NCI-H2171 (cell line): ENCODE measurements at places on chromosomes 7 and 10.

DNA sequence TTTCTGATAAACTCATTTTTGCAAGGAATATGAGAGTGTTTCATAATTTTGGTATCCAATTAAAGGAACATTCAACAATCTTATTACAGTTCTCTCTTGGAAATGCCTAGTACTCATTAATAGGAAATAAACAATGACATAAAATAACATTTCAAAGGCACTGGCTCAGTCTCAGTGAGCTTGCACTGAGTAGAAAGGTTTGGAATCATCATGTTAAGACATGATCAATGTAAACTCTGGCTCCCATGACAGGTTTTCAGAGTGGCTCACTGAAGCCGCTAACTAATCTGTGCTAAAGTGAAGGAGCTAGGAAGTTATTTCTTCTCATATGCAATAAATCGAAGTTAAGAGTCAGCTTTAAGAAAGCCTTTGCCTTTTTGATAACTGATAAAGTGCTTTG, 203.3 kb upstream of the HGF start:
- DNase-seq, result no peak

GRCh38 chr7:79141252-79141651, 312.2 kb downstream of the MAGI2 start:
- DNase-seq, result no peak

DNA sequence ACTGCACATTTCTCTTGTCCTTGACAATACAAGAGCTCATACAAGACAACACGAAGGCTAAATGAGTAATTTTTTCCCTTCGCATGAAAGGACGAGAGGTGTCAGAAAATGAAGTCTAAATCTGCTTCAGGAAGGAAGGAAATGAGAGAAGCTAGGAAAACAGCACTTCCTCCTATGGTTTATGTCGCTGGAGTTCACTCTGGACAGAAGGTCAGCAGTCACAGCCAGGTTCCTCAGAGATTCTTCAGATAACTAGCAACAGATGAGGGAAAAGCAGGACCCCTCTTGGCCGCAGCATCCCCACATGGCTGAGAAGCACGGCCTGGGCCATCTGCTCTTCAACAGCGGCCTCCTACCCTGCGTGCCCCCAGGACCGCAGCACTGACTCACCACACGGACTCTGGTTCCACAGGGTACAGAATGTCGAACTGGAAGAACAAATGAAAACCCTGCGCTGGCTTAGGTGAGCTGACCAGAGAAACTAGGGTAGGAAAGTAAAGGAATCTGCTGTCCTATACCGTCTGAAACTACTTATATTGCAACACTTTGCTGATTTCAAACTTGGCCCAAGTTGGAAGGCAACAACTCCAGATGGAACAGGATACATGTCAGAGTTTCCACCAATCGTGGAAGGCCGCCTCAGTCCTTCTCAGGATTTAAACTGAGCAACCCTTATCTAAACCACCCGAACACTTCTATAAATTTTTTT, 26.3 kb downstream of the DNMBP start:
- no peak for DNase-seq

DNA sequence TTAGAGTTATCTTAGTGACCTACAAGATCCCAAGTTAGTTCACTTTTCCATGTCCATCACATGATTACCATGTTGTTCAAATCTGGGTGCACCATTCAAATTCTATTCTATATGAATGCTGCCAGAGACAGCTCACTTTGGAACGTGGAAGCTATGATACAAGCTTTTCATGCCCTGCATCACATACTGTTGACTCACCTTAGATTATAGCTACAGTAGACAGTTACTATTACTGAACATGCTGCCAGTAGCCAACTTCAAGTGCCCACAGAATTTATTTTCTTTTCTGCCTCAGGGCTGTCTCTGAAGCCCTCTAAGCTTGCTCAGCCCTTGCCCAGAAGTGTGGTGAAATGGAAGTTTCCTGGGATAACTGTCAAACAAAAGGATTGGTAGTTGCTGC, 231.1 kb downstream of the GPR158 start:
- DNase-seq, result no peak

DNA sequence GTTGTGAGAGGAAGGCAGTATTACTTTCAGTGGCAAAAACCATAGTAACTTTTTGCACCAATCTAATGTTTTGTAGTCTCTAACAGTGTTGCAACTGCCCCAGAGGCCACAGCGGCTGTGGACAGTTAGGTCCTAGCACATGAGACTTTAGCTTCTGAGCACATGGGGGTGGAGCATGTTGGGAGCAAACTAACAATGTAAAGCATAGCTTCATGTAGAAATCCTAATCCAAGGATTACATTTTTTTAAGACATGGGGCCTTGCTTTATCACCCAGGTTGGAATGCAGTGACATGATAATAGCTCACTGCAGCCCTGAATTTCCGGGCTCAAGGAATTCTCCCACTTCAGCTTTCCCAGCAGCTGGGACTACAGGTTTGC, 49.0 kb downstream of the LAMB1 start:
- no peak for DNase-seq

DNA sequence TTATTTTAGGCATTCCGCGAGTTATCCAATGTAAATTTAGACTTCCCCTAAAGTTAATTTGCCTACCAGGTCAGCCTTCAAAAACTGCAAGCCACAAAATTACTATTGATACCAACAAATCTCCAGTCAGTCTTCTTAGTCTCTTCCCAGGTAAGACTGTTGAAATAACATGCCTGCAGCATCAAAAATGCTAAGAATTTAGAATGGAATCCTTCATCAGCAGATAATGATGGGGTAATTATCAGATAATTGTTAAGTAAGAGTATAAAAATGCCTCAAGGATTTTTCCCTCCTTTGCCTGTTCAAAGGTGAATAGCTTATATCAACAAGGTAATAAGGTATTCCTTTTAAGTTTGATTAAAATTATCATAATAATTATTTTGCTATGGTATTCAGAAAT, 228.5 kb downstream of the BBS9 start:
- DNase-seq, result no peak

DNA sequence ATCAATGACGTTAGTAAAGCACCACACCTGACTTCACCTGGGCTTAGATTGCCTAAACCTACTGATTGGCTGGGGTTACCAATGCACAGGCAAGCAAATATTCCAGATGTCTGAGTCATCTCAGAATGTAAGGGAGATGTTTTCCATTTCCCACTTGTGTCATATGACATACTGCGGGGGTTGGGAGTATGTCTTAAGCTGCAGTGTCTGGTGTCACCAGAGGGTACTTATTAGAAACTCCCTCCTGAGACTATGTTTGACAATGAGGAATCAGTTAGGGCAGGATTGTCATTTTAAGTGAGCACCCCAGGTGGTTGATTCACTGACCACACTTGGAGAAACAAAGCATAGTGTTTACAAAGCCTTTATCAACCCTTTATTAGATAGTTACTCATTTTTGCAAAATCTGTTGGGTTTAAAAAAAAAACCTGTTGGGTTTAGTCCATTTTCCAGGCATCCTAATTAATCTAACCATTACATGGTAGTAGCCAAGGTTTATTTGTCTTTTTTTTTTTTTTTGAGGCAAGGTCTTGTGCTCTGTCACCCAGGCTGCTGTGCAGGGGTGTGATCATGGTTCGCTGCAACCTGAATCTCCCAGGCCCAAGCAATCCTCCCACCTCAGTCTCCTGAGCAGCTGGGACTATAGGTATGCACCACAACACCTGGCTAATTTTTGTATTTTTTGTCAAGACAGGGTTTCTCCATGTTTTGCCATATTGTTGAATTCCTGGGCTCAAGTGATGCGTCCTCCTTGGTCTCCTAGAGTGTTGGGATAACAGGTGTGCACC, 72.5 kb downstream of the CDK6 start:
- peak; percentile 54 for DNase-seq

GRCh38 chr7:137484326-137484725, 140.8 kb upstream of the PTN start:
- DNase-seq, result no peak

DNA sequence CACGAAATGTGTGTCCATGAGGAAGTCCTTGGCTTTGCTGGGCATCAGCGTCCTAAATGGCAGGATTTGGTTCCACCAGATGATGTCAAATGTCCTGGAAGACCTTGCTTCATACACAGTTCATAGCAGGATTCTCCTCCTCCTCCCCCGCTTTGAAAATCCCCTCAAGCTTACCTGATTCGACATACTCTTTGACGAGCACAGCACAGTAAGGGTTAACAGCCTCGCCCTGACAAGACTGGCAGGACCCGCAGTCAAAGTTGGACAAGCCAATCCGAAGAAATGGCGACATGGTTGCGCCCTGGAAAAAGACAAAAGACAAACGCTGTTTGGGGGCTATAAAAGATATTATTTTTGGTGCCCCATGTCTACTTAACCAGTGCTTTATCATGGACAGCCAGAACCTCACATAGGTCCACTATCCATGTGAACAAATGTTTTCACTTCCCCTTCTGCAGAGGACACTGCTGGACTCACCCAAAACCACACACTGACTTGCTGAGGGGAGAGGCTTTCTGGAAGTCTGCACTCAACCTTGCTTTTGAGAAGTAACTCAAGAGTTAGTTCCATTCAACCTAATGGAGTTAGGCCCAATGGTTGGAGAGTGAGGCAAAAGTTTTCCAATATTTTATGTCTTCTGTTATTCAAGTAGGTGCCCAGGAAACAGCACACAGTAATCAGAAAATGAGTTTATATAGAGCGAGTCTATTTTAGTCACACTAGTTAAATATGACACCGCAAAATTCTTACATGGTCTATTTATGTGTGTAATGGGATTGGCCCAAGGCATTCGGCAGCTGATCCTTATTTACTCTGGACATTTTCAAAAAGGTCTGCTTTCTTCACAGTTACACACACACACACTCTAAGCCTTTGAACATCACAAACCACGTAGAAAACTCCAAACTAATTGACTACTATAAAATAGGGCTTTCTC, 65.0 kb downstream of the PRKCQ start:
- no peak for DNase-seq

DNA sequence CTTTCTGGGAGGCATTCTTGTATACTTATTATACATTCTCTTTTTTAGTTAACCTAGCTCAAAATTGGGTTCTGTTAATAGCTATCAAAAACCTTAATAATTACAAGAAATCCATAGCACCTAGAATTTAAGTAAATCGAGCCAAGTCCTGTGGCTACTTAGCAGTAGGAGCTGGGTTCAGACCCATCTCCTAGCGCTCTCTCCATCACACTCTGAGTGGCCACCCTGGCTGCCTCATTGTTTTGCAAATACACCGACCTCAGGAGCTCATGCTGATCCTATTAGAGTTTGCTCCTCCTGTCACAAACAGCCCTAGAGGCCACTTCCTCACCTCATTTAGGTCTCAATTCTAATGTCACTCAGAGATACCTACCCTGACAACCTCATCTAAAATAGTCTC, 46.2 kb upstream of the OSBPL3 start:
- DNase-seq, result no peak

GRCh38 chr10:47158116-47159071, 141.6 kb upstream of the GDF10 start:
- no peak for DNase-seq

DNA sequence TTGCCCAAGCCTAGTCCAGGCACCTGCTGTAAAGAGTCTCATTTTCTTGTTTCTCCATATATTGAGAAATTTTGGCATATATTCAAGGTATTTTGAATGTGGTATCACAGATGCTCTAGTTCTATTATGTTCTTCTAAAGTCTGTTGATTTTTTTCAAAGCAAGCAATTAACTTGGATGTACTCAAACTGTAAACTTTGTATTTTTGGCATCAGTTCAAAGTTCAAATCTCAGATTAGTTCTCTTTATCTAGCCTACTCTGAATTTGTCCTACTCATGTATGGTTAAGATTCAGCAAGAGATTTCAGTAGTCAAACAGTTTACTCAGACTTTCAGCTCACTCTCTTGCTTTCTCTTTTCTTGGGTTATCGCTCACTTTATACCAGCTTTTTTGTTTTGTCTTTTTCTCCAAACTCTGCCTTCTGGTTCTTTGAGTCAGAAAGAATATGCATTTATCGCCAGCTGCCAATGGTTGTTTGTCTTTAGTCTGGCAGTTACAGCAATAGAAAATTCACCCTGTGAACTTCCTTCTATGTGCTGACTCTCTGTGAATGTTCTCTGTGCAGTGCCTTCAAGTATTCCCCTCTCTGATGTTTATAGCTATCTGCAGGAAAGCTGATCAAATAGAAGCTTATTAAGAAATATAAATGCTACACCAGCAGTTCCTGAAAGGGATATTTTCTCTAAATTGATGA, 56.0 kb downstream of the ANKRD7 start:
- DNase-seq, result no peak
